ENCODE measurements at places on chromosomes 11 and 22. TPM values are rescaled to one million over a fixed set of nuclear protein-coding genes. Genes with fewer than 3 reads are reported as not detected.

The BIRC3 gene
- 77.5 TPM for total RNA-seq

The MRGPRX3 gene
- not detected for total RNA-seq

The CHRM1 gene
- not detected for total RNA-seq

The CLDN5 gene
- 27.0 TPM for total RNA-seq

The MS4A1 gene
- total RNA-seq = not detected

The CYTH4 gene
- 75.9 TPM for total RNA-seq

The TTC36 gene
- 38.5 TPM for total RNA-seq

The FOLR3 gene
- total RNA-seq = not detected

The BLID gene
- total RNA-seq = not detected

The PPP2R5B gene
- total RNA-seq = 20.0 TPM

The TEX12 gene
- 2.0 TPM for total RNA-seq

The SLC22A25 gene
- total RNA-seq = not detected

The MB gene
- 8.8 TPM for total RNA-seq

The OR52N4 gene
- total RNA-seq = not detected

Measured in Peyer's patch (tissue), 4 donors.